ENCODE measurements at places on chromosomes 4 and X. TPM values are rescaled to one million over a fixed set of nuclear protein-coding genes. Genes with fewer than 3 reads are reported as not detected.

DNA sequence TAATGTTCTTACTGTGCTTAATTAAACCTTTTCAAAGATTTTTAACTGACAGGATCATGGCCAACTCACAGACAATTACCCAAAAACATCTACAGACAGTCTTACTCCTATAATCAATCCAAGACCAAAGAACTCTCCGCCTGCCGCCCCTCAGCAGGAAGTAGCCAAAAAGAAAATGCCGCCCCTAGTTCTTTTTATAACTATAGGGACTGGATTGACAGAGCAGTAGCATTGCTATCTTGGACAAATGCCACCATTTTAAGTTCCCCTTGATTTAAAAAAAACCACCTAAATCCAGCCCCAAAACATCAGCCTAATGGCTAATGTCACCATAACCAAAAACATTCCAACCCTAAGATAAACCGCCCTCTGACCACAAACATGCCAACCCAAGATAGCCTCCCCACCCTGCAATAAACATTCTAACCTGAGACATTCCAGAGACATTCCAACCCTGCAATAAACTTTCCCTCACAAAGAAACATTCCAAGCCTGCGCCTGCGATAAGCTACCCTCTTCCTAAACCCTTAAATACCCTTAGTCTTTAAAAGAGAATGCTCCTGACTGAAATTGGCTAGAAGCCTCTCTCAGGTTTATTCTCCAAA, 77.0 kb downstream of the COQ2 start:
- no peaks in the 10 kb centered on the region for H3K27me3 ChIP-seq
- DNase-seq, result no peak
- H3K27ac ChIP-seq, result no peak overlapping the region
- no peak overlapping the region for H3K4me3 ChIP-seq
- peaks cover 9% of the 10 kb centered on the region for H3K4me1 ChIP-seq
- H3K36me3 ChIP-seq, result no peaks in the 10 kb centered on the region

The DHX15 gene
- polyA plus RNA-seq, result 92.9 TPM

The XPNPEP2 gene
- 1.8 TPM for polyA plus RNA-seq

GRCh38 chr4:70627620-70628019, 924 bp upstream of the ENAM start:
- H3K4me1 ChIP-seq, result no peaks in the 10 kb centered on the region
- H3K27ac ChIP-seq, result no peak overlapping the region
- DNase-seq, result no peak
- H3K4me3 ChIP-seq, result no peak overlapping the region

Data from HepG2 (cell line).